ENCODE measurements at places on chromosomes 6 and 20. TPM values are rescaled to one million over a fixed set of nuclear protein-coding genes. Genes with fewer than 3 reads are reported as not detected.
A peak's percentile ranks its signal among the peaks of the same experiment; 100 is the strongest.

TMC2 gene
- not detected for total RNA-seq

SLC22A7 gene
- not detected for total RNA-seq

HLA-DQB2 gene
- total RNA-seq: not detected

PARD6B gene
- not detected for total RNA-seq

NKAIN2 gene
- not detected for total RNA-seq

SUMO4 gene
- 6.3 TPM for total RNA-seq

VAPB gene
- total RNA-seq: 8.8 TPM

ROS1 gene
- 0.43 TPM for total RNA-seq

SLC22A2 gene
- not detected for total RNA-seq

TFAP2D gene
- not detected for total RNA-seq

DNA sequence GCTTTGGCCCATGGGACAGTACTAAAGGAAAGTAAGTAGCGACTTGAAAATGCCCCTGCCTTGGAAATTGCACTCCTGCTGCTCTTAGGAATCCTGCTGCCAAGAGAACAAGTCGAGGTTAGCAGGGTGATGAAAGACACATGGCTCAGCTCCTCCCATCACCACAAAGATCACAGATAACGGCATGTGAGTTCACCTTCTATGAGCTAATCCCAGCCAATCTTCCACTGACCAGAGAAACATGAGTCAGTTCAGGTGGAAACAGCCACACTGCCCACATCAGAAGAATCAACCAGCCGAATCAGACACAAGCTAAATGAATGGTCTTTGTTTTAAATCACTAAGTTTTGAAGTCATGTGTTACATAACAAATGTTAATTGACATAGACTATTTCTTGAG lies 106.3 kb downstream of the PRKN start:
- H3K27me3 ChIP-seq: no peaks in the 10 kb centered on the region
- H3K36me3 ChIP-seq: no peaks in the 10 kb centered on the region
- no peaks in the 10 kb centered on the region for H3K4me1 ChIP-seq
- H3K4me3 ChIP-seq: no peak overlapping the region
- no peak overlapping the region for H3K27ac ChIP-seq

GRCh38 chr6:36660771-36661471 lies 17.6 kb upstream of the CDKN1A start:
- peaks cover 25% of the 10 kb centered on the region for H3K4me1 ChIP-seq
- no peaks in the 10 kb centered on the region for H3K36me3 ChIP-seq
- peak overlapping the region; percentile 40 for H3K4me3 ChIP-seq
- no peak overlapping the region for H3K27ac ChIP-seq
- H3K27me3 ChIP-seq: no peaks in the 10 kb centered on the region

- DNase-seq: no peak
- H3K4me3 ChIP-seq: no peak overlapping the region
- H3K4me1 ChIP-seq: no peaks in the 10 kb centered on the region
- peaks cover 31% of the 10 kb centered on the region for H3K36me3 ChIP-seq
- H3K27me3 ChIP-seq: no peaks in the 10 kb centered on the region
Observed at GRCh38 chr6:7879043-7879442, 31.5 kb downstream of the TXNDC5 start.

GRCh38 chr6:16006681-16007080 lies 122.2 kb upstream of the MYLIP start:
- no peak for DNase-seq
- H3K4me3 ChIP-seq: no peak overlapping the region
- H3K4me1 ChIP-seq: no peaks in the 10 kb centered on the region
- no peak overlapping the region for H3K27ac ChIP-seq
- peaks cover 8% of the 10 kb centered on the region for H3K27me3 ChIP-seq
- no peaks in the 10 kb centered on the region for H3K36me3 ChIP-seq

DNA sequence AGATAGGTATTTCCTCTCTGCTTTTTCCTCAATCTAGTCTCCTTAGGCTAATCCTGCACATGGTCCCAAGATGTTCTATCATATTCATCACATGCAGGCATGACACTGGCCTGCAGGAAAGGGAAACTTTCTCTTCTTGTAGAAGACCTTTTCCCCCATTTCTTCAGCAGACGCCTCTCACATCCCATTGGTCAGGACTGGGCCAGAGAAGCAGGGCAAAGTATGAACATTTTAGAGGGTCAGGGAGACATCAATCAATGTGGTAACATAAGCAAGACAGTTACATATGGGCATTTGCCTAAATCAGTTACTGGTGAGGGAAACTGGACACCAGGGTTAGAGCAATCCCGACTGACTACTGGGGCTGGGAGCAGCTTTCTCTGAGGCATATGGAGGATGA lies 90.1 kb downstream of the CRYBG1 start:
- H3K4me3 ChIP-seq: no peak overlapping the region
- H3K27me3 ChIP-seq: no peaks in the 10 kb centered on the region
- DNase-seq: no peak
- peaks cover 16% of the 10 kb centered on the region for H3K4me1 ChIP-seq

GRCh38 chr6:39755231-39755630 lies 30.0 kb upstream of the KIF6 start:
- H3K36me3 ChIP-seq: no peaks in the 10 kb centered on the region
- H3K27me3 ChIP-seq: no peaks in the 10 kb centered on the region
- H3K4me1 ChIP-seq: no peaks in the 10 kb centered on the region
- peak; percentile 19 for DNase-seq
- H3K4me3 ChIP-seq: no peak overlapping the region

DNA sequence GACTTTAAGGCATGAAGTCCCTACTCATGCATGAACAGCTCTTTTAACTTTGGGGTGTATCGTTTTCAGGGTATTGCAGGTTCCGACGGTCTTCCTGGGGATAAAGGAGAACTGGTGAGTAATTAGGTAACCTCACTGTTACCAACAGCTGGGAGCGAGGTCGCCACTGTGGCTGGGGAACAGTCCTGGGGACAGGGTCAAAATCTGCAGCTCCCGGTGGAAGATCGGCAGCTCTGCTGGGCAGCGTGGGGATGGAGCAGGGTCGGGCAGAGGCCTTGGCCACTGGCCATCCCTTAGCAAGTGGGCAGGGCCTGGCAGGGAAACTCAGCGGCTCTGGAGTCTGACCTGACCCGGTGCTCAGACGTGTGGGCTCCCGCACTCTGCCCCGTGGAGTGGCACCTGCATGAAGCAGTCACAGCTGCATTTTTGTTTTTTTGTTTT lies 16.1 kb downstream of the COL9A3 start:
- no peak overlapping the region for H3K27ac ChIP-seq
- no peaks in the 10 kb centered on the region for H3K27me3 ChIP-seq
- no peak overlapping the region for H3K4me3 ChIP-seq
- no peak for DNase-seq

- no peaks in the 10 kb centered on the region for H3K36me3 ChIP-seq
- H3K4me3 ChIP-seq: no peak overlapping the region
- DNase-seq: no peak
- H3K27me3 ChIP-seq: no peaks in the 10 kb centered on the region
- no peak overlapping the region for H3K27ac ChIP-seq
- no peaks in the 10 kb centered on the region for H3K4me1 ChIP-seq
Observed at GRCh38 chr6:166483573-166484250, 101.0 kb upstream of the MPC1 start.

DNA sequence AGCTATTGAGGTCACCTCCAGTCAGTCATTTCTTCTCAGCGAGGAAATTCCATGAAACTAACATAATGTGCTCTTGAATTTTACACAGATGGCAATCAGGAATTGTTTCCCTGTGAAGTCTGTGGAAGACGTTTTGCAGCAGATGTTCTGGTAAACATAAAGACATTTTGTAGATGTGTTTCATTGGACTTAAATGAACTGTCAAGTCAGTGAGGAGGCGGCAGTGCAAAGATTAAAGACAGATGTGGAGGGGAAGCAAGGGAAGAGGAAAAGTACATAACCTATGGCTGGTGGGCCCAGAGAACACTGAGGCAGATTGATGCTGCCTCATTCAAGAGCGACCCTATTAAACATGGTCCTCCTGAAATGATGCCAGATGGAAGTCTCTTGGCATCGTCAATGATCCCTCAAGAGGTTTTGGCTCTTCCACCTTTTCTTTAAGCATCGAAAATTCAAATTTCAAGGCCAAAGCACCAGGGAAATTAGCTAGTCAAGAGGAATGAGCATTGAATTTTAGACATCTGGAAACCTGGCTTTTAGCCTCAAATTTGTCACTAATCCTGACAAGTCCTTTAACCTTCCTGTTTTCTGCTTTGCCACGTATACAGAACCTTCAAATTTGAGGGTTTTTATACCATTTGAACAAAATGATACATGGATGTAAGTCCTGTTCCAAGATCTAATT lies 20.1 kb downstream of the ZC2HC1B start:
- no peak overlapping the region for H3K27ac ChIP-seq
- H3K27me3 ChIP-seq: no peaks in the 10 kb centered on the region
- no peak overlapping the region for H3K4me3 ChIP-seq
- H3K4me1 ChIP-seq: no peaks in the 10 kb centered on the region
- peak; percentile 6 for DNase-seq

- no peak for DNase-seq
- peaks cover 11% of the 10 kb centered on the region for H3K4me1 ChIP-seq
- H3K27ac ChIP-seq: no peak overlapping the region
- no peak overlapping the region for H3K4me3 ChIP-seq
- H3K36me3 ChIP-seq: no peaks in the 10 kb centered on the region
- H3K27me3 ChIP-seq: no peaks in the 10 kb centered on the region
Observed at GRCh38 chr6:144644776-144645175, 359.6 kb downstream of the UTRN start.

DNA sequence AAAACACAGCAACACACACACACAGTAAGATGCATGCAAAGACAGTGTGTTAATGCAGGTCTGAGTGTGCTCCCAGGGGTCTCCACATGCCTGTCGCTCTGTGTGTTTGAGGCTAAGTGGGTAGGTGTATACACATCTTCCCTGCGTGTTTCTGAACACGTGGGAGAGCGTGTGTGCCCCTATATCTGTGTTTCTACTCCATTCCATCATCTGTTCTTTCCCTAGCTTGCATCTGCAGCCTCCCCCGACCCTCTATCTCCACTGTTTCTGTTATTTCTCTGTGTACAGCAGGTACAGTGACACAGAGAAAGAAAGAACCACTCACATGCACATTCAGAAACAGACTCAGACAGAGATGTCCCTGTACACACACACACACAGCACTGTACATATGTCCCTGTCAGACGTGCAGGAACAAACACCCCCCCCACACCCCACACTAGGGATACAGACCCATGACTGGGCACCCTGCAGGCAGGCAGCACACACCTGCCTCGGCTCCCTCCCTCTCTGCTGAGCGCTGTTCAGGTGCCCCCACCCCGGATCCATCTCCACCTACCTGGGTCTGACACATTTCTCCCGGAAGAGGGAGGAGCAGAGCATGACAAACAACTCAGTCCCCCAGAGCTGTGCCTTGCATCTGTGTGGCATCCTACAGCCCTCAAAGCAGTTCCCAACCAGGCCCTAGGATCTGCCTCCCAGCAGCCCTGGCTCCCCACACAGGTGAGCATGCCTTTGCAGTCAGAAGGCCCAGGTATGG lies 27.6 kb downstream of the KCNK15 start:
- no peaks in the 10 kb centered on the region for H3K36me3 ChIP-seq
- no peak overlapping the region for H3K27ac ChIP-seq
- H3K27me3 ChIP-seq: peaks cover 21% of the 10 kb centered on the region
- no peak overlapping the region for H3K4me3 ChIP-seq
- DNase-seq: no peak
- H3K4me1 ChIP-seq: no peaks in the 10 kb centered on the region

- H3K36me3 ChIP-seq: no peaks in the 10 kb centered on the region
- H3K4me3 ChIP-seq: no peak overlapping the region
- no peaks in the 10 kb centered on the region for H3K4me1 ChIP-seq
- peaks cover 10% of the 10 kb centered on the region for H3K27me3 ChIP-seq
- no peak for DNase-seq
Observed at GRCh38 chr6:36267731-36268477, 2.0 kb upstream of the PNPLA1 start.

GRCh38 chr6:154615483-154616025 lies 105.1 kb upstream of the CNKSR3 start:
- H3K36me3 ChIP-seq: no peaks in the 10 kb centered on the region
- H3K27ac ChIP-seq: no peak overlapping the region
- H3K27me3 ChIP-seq: no peaks in the 10 kb centered on the region
- peaks cover 17% of the 10 kb centered on the region for H3K4me1 ChIP-seq
- DNase-seq: peak; percentile 77

- no peak for DNase-seq
- H3K4me3 ChIP-seq: no peak overlapping the region
- no peaks in the 10 kb centered on the region for H3K27me3 ChIP-seq
- H3K36me3 ChIP-seq: no peaks in the 10 kb centered on the region
Observed at GRCh38 chr6:19135706-19136105, 701.5 kb upstream of the ID4 start.

- H3K4me3 ChIP-seq: no peak overlapping the region
- no peaks in the 10 kb centered on the region for H3K4me1 ChIP-seq
- DNase-seq: no peak
- H3K27ac ChIP-seq: no peak overlapping the region
- no peaks in the 10 kb centered on the region for H3K27me3 ChIP-seq
Observed at GRCh38 chr6:167341038-167341583, 16.2 kb downstream of the TTLL2 start.

DNA sequence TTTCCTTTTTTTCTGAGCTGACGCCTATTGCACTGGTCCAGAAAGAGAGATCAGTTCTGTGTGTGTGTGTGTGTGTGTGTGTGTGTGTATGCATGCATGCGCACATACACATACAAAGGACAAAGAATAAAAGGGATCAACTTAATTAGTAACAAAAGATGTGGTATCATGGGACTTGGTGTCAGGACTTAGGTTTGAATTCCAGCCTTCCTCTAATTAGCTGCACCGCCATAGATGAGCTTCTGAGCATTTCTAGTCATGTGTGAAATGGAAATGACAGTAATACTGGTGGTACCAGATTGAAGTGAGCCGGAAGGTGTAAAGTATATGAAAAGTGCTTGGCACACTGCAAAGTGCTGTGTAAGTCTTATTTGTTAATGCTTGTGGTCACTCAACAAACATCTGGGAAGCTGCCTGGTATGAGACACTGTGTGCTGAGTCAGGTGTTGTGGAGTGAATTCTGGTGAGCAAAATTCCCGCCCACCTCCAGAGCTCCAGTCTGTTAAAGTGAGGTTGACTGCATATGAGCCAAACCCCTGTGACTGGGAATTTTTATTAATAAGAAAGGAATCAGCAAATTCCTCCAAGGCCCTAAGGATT lies 12.4 kb downstream of the DAAM2 start:
- peak overlapping the region; percentile 38 for H3K27ac ChIP-seq
- H3K36me3 ChIP-seq: no peaks in the 10 kb centered on the region
- H3K4me1 ChIP-seq: peaks cover 29% of the 10 kb centered on the region

DNA sequence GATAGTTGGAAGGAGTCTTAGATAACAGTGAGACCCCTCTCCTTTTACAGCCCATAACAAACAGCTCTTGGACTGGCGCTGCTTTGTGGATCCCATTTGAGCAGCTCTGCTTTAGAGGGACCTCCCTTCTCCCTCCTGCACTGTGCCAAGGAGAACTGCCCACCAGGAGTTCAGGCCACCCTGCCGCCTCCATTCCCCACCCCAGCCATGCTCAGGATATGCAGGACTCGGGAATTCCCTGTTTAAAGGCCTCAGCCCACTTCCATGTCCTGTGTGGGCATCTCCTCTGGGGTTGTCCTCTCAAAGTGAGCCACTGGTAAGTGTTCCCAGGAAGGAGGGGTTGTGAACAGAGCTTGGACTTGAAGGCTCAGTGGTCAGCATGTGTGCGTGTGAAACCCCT lies 312.6 kb upstream of the RNF24 start:
- H3K36me3 ChIP-seq: no peaks in the 10 kb centered on the region
- peaks cover 9% of the 10 kb centered on the region for H3K4me1 ChIP-seq
- no peak for DNase-seq
- no peak overlapping the region for H3K4me3 ChIP-seq
- no peak overlapping the region for H3K27ac ChIP-seq

All from GM23248 (cell line).